ENCODE measurements at places on chromosomes 13 and 19. TPM values are rescaled to one million over a fixed set of nuclear protein-coding genes. Genes with fewer than 3 reads are reported as not detected.

The TMEM150B gene
- total RNA-seq, result 0.74 TPM

The PGLYRP1 gene
- total RNA-seq, result not detected

The IRGC gene
- total RNA-seq, result not detected

The ZNF587B gene
- 33.6 TPM for total RNA-seq

The ING1 gene
- 8.1 TPM for total RNA-seq

The TEX101 gene
- not detected for total RNA-seq

The VSIG10L gene
- total RNA-seq, result 1.8 TPM

The SRRM5 gene
- 0.11 TPM for total RNA-seq

The SLAIN1 gene
- total RNA-seq, result 4.5 TPM

The ZNF726 gene
- not detected for total RNA-seq

The FUT1 gene
- total RNA-seq, result 0.07 TPM

The PCDH17 gene
- not detected for total RNA-seq

The LGALS7B gene
- total RNA-seq, result 0.73 TPM

The FOXA3 gene
- 29.8 TPM for total RNA-seq

The ZMYM5 gene
- total RNA-seq, result 9.4 TPM

The ZNF430 gene
- total RNA-seq, result 9.7 TPM

The ZNF616 gene
- 10.4 TPM for total RNA-seq

The TLE6 gene
- total RNA-seq, result 0.28 TPM

The PABPC3 gene
- total RNA-seq, result 0.06 TPM

The ZNF708 gene
- total RNA-seq, result 6.9 TPM

The AZU1 gene
- not detected for total RNA-seq

The CGB3 gene
- not detected for total RNA-seq

The CD177 gene
- total RNA-seq, result not detected

The GZMM gene
- total RNA-seq, result not detected

The SIGLECL1 gene
- not detected for total RNA-seq

The CYP4F3 gene
- 17.8 TPM for total RNA-seq

The SULT2A1 gene
- 253 TPM for total RNA-seq

The ZNF175 gene
- total RNA-seq, result 2.3 TPM

The TYROBP gene
- not detected for total RNA-seq

The ADGRE2 gene
- 0.04 TPM for total RNA-seq

The KASH5 gene
- not detected for total RNA-seq

The ZNF491 gene
- total RNA-seq, result 2.2 TPM

The ELSPBP1 gene
- not detected for total RNA-seq

The PSG1 gene
- total RNA-seq, result not detected

The ZNF260 gene
- 19.9 TPM for total RNA-seq

The FFAR1 gene
- not detected for total RNA-seq

The ZNF570 gene
- 6.0 TPM for total RNA-seq

The RNF113B gene
- total RNA-seq, result not detected

The SHISA7 gene
- total RNA-seq, result not detected

The RFPL4AL1 gene
- total RNA-seq, result not detected

The PRR19 gene
- total RNA-seq, result 0.38 TPM

The KIR2DL1 gene
- not detected for total RNA-seq

The MEDAG gene
- total RNA-seq, result not detected

The NCAN gene
- not detected for total RNA-seq

The KISS1R gene
- 3.9 TPM for total RNA-seq

The ADAMTSL5 gene
- 0.60 TPM for total RNA-seq

The SIGLEC8 gene
- total RNA-seq, result not detected

The GATAD2A gene
- total RNA-seq, result 28.6 TPM

The ZNF724 gene
- total RNA-seq, result 19.8 TPM

The FGF22 gene
- total RNA-seq, result not detected

The TDRD12 gene
- 0.60 TPM for total RNA-seq

The FBXO17 gene
- total RNA-seq, result 22.1 TPM

The FSD1 gene
- total RNA-seq, result not detected

The FCER2 gene
- not detected for total RNA-seq

The APOE gene
- total RNA-seq, result 458 TPM

The FXYD5 gene
- total RNA-seq, result not detected

The IGFL2 gene
- total RNA-seq, result not detected

The PRSS57 gene
- not detected for total RNA-seq

Measured in HepG2 (cell line).